ENCODE measurements at places on chromosomes 4 and X.

- DNase-seq = no peak
These were observed 38.9 kb downstream of the CCNQ start for GRCh38 chrX:153560000-153560399.

GRCh38 chrX:150014525-150014924 lies 76.2 kb upstream of the EOLA2 start:
- no peak for DNase-seq

GRCh38 chrX:154718616-154719015 lies 32.3 kb downstream of the GAB3 start:
- DNase-seq = no peak

- DNase-seq = no peak
These were observed 70.5 kb upstream of the TSPAN5 start for GRCh38 chr4:98728871-98729270.

GRCh38 chr4:15270201-15270600 lies 157.6 kb upstream of the C1QTNF7 start:
- no peak for DNase-seq

- no peak for DNase-seq
These were observed 37.7 kb downstream of the ANTXR2 start for GRCh38 chr4:80035336-80035735.

DNA sequence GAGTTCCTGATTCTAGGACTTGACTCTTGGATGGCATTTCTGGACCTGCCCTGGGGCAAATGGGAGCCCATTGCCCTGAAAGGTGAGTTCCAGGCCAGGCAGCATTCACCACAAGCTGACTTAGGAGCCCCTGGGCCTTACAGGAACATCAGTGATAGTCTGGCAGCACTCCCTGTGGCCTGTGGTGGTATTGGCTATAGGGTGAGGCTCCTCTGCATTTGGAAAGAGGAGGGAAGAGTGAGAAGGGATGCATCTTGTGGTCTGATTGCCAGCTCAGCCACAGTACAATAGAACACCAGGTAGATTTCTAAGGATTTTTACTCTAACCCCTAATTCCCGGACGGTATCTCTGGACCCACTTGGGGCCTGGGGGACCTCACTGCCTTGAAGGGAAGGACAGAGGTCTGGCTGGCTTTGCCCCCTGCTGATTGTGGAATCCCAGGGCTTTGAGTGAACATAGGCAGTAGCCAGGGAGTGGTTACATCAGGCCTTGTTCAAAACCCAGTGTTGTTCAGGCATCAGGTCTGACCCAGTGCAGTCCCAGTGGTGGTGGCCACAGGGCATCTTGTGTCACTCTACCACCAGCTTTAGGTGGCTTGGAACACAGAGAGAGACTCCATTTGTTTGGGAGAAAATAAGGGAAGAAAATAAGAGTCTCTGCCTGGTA lies 32.9 kb downstream of the MAGED4 start:
- no peak for DNase-seq

DNA sequence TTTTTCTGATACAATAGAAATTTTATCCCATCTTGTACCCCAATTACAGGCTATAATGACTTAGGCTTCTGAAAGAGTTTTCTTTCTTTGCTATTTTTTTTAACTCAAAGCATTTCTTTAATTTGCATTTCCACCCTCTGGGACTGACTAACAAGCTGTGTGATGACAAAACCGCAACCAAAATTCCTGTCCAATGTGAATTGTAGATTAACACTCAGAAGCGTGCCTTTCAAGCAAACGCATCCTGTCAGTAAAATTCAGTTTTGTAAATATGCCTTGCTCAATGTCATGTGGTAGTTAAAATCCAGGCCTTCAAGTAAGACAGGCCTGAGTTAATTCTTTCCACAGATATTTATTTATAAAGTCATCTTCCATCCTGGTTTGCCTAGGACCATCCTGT lies 50.3 kb downstream of the STK32B start:
- DNase-seq = no peak

- DNase-seq = no peak
These were observed 603.2 kb upstream of the FAM241A start for GRCh38 chr4:111542056-111542455.

DNA sequence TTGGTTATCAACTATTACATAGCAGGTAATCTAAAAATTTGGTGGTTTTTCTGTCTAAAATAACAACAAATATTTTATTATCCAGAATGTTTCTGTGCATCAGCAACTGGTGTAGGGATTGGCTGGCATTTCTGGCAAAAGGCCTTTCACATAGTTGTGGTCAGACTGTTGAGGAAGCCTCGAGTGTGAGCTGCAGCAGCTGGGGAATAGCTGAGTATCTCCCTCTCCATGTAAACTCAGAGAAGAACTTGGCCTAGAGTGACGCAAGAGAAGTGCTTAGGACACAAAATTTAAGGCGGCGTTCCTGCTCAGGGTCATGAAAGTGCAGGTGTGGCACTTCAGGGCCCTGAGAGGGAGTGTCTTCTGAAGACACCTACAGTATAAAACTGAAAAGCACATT lies 558.9 kb downstream of the SPOCK3 start:
- peak; percentile 59 for DNase-seq

DNA sequence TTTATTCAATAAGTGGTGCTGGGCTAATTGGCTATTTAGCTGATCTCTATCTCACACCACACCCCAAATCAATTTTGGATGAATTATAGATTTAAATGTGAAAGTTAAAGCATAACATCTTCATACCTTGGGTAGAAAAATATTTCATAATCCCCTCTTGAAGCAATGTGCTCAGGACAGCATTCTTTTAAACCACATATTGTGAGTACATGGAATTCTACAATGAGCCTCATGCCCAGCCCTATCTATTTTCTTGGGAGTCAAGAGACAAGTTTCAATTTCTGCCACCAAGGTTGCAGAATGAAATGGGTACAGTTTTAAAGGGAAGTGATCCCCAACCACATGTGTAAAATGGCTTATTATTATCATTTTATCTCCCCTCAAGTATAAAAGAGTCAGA lies 30.6 kb upstream of the GPRIN3 start:
- no peak for DNase-seq

All from amniotic stem cell (primary cell).